ENCODE measurements at places on chromosomes 11 and 22. TPM values are rescaled to one million over a fixed set of nuclear protein-coding genes. Genes with fewer than 3 reads are reported as not detected.

DNA sequence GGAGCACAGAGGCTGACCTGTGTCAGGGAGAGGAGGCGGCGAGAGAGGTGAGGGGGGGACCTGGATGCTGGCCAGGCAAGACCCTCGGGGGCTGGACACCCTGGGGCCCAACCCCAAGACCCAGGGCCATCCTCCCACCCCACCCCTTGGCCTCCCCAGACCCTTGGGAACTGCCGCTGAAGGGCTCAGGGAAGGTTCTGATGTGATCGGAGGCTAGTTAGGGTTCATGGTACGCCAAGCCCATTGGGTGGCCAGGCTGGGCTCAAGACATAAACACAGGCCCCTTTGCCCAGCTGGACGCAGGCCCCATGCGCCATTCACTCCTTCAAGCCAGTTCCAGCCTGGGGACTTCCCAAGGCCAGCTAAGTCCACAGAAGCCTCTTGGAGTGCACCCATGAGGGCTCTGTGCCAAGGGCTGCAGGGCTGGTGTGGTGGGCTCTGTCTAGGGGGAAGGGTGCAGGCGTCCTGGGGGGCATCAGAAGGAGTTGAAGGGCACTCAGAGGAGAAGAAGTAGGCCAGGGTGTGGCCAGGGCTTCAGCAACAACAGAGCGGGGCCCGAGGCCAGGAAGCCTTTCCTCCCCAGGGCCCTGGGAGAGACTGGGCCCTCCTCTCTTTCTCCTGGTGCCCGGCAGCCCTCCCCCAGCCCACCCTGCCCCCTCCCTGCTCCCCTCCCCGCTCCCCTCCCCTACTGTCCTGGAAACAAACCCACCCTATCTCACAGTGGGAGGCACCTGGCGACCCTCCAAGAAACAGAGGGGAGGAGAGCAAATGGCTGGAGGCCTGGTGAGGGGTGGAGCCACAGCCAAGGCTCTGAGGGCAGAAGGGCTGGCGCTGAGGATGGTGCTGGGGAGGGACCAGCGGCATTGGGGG is 12.9 kb downstream of the TSPAN32 start:
- peak overlapping the region; percentile 73 for H3K27ac ChIP-seq
- no peaks in the 10 kb centered on the region for H3K27me3 ChIP-seq
- H3K36me3 ChIP-seq, result no peaks in the 10 kb centered on the region
- DNase-seq, result peak; percentile 83
- H3K4me1 ChIP-seq, result peaks cover 15% of the 10 kb centered on the region

- H3K36me3 ChIP-seq, result peaks cover 8% of the 10 kb centered on the region
- peaks cover 8% of the 10 kb centered on the region for H3K4me1 ChIP-seq
- no peaks in the 10 kb centered on the region for H3K27me3 ChIP-seq
- no peak for DNase-seq
These were observed 193.1 kb upstream of the PITPNB start for GRCh38 chr22:28112190-28112544.

GRCh38 chr22:44648821-44649565 is 53.0 kb upstream of the PRR5 start:
- H3K4me1 ChIP-seq, result peaks cover 3% of the 10 kb centered on the region
- no peak overlapping the region for H3K27ac ChIP-seq
- H3K4me3 ChIP-seq, result no peak overlapping the region
- no peaks in the 10 kb centered on the region for H3K36me3 ChIP-seq
- DNase-seq, result peak; percentile 46

Gene TREH
- 0.46 TPM for total RNA-seq

DNA sequence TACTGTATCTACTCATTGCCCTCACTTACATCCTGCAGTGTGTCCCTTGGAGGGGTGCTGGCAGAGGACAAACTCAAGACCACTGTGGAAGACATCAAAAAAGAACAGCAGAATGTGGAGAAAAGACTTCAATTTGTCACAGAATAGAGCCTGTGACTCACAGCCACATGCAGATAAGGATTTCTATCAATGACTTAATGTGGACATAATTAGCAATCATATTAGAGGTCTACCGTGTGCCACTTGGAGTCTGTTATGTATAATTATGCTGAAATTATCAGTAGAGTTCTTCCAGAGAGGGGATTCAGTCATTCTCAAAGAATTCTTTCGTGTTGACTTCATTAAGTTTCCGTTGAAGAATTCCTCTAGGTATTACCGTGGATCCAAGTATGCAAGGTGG is 473.5 kb downstream of the MIAT start:
- no peaks in the 10 kb centered on the region for H3K4me1 ChIP-seq
- H3K36me3 ChIP-seq, result no peaks in the 10 kb centered on the region
- DNase-seq, result no peak
- H3K4me3 ChIP-seq, result no peak overlapping the region

Gene SNX15
- 27.1 TPM for total RNA-seq

- H3K27ac ChIP-seq, result no peak overlapping the region
- peaks cover 23% of the 10 kb centered on the region for H3K4me1 ChIP-seq
- no peaks in the 10 kb centered on the region for H3K27me3 ChIP-seq
- DNase-seq, result no peak
- H3K36me3 ChIP-seq, result no peaks in the 10 kb centered on the region
These were observed 29.9 kb downstream of the RPL3 start for GRCh38 chr22:39289533-39289932.

Gene SLC35C1
- 25.1 TPM for total RNA-seq

DNA sequence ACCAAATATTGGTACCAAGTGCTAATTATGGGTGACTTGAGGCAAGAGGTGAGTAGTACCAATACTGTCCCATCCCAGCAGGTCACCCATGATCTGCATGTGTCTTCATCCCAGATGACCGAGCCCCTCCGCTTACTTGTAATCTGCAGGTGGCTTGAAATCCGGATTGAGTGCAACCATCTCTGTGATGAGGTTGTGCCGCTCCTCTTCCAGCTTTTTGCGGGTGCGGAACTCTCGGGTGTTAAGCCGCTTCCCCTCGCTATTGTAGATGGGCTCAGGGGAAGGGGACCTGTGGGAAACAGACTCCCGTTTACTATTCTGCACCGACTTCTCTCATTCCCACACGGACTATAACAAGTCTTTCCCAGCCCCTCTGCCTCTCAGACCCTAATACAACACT is 8.2 kb downstream of the SF1 start:
- H3K4me1 ChIP-seq, result peaks cover 25% of the 10 kb centered on the region
- DNase-seq, result no peak
- no peak overlapping the region for H3K4me3 ChIP-seq
- no peak overlapping the region for H3K27ac ChIP-seq

DNA sequence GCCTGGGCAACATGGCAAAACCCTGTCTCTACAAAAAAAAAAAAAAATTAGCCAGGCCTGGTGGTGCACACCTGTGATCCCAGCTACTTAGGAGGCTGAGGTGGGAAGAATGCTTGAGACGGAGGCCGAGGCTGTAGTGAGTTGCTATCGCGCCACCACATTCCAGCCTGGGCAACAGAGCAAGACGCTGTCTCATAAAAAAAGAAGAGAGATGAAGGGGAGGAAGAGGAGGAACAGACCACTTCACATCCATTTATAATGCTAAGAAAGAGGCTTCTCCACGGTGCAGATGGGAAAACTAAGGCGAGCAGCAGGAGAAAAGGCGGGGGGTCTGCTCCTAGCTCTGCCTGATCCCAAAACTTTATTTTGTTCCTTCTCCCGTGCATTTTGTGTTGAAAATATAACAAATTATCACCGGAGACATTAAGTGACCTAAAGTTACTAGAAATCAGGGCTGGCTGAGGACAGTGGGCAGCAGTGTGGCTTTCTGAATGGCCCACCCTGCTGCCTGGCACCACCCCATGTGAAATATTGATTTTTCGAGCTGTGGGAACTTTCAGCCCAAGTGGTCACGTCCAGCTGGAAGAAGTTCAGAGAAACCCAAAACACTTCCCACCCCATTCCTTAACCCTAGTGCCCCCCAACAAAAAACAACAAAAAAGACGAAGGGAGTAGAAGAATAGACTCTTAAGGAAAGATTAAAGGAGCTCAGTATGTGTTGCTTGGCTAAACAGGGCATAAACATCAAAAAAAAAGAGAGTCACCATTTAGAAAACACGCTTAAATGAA is 9.5 kb downstream of the MYH9 start:
- peaks cover 98% of the 10 kb centered on the region for H3K4me1 ChIP-seq
- no peaks in the 10 kb centered on the region for H3K27me3 ChIP-seq
- peak overlapping the region; percentile 71 for H3K27ac ChIP-seq
- peaks cover 32% of the 10 kb centered on the region for H3K36me3 ChIP-seq

DNA sequence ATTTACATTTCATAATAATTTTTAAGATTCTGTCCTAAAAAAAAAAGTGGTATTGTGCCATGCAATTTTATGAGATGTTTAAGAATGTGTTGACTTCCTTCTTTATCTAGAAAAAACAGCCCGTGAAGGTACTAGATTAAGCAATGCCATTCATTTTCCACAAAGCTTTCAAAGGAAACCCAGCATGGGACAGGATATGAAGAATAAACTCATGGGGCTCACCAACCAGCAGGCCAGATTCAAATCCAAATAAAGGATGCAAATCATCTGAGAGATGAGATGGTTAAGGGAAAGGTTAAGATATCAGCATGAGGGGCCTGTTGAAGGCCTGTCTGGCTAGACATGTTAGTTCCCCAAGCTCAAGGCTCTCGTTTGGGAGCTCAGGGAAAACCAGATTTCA is 199.1 kb downstream of the SWAP70 start:
- no peak overlapping the region for H3K27ac ChIP-seq
- H3K36me3 ChIP-seq, result no peaks in the 10 kb centered on the region
- DNase-seq, result no peak
- H3K27me3 ChIP-seq, result no peaks in the 10 kb centered on the region
- H3K4me1 ChIP-seq, result peaks cover 17% of the 10 kb centered on the region
- no peak overlapping the region for H3K4me3 ChIP-seq

DNA sequence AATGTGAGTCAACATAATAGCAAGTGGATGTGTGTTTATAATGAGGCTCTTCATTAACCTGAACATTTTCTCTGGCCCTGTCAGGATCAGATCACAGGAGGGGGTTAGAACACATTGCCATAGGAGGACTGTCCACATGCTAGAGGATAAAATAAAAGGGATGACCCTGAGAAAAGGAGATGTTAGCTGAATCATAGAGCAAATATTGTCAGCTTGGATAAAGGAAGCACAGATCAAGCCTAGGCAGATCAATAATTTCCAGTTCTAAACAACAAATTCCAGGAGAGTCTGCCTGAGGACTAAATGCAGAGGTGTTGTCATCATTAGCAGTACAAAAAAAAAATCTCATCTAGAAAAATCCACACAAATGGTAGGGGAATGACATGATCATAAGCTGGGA is 337.9 kb downstream of the LRRC4C start:
- DNase-seq, result no peak
- H3K27ac ChIP-seq, result no peak overlapping the region
- no peaks in the 10 kb centered on the region for H3K36me3 ChIP-seq
- no peak overlapping the region for H3K4me3 ChIP-seq

GRCh38 chr11:131868629-131869507 is 498.5 kb downstream of the NTM start:
- no peaks in the 10 kb centered on the region for H3K27me3 ChIP-seq
- no peak overlapping the region for H3K4me3 ChIP-seq
- no peaks in the 10 kb centered on the region for H3K36me3 ChIP-seq
- H3K4me1 ChIP-seq, result no peaks in the 10 kb centered on the region

DNA sequence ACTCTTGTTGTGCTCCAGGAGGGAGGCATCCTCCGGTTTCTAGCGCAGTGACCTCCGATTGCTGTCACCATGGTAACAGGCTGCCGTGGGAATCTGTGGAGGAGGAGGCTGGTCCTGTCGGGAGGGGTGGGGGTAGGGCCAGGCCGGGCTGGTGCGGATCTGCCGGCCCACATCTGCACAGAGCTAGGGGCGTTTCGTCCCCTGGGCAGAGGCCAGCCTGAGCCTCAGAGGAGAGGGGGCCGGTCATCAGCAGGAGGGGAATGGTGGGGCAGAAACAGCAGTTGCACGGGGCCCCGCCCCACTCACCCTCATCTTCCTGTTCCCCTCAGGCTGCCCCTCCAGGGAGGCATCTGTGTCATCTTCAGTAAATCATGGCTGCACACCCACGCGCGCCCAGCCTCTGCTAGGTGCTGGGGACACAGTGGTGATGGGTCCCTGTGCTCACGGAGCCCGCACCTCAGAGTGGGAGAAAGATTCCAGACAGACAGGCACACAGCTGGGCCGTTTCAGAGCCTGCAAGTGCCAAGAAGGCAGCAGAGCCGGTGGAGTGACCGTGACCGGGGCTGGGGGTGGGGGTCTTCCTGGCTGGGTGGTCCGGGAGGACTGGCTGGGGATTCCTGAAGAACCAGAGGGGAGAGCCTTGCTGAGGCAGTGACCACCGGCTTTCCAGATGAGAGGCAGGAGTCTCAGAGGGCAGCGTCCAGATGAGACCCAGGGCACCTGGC is 120.5 kb downstream of the CACNA1I start:
- H3K36me3 ChIP-seq, result no peaks in the 10 kb centered on the region
- no peaks in the 10 kb centered on the region for H3K4me1 ChIP-seq
- no peak overlapping the region for H3K4me3 ChIP-seq
- no peak overlapping the region for H3K27ac ChIP-seq
- DNase-seq, result no peak
- H3K27me3 ChIP-seq, result peaks cover 62% of the 10 kb centered on the region

DNA sequence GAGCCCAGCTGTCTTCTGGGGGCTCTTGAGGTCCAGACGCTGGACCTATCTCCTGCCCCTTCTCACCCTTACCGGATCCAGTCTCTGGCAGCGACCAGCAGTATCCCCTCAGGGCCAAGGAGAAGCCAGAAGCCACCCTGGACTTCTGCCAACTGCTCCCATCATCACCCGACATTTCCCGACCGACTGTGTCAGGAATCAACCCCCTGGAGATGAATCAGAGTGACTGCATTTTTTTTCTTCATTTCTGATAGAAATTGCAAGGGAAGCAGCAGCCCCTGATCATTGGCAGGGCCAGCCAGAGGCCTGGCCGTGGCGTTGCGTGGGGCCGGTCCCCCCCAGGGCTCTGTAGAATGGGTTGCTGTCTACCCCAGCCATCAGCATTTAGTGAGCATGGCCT is 5.2 kb upstream of the LIF start:
- H3K27ac ChIP-seq, result no peak overlapping the region
- no peak overlapping the region for H3K4me3 ChIP-seq
- H3K27me3 ChIP-seq, result peaks cover 6% of the 10 kb centered on the region
- DNase-seq, result no peak
- peaks cover 29% of the 10 kb centered on the region for H3K4me1 ChIP-seq
- no peaks in the 10 kb centered on the region for H3K36me3 ChIP-seq

Gene DDIAS
- total RNA-seq, result 3.8 TPM

- H3K4me3 ChIP-seq, result no peak overlapping the region
- no peaks in the 10 kb centered on the region for H3K4me1 ChIP-seq
- H3K36me3 ChIP-seq, result no peaks in the 10 kb centered on the region
- no peak overlapping the region for H3K27ac ChIP-seq
- peaks cover 28% of the 10 kb centered on the region for H3K27me3 ChIP-seq
- no peak for DNase-seq
These were observed 6.5 kb upstream of the DRD2 start for GRCh38 chr11:113481672-113482071.

GRCh38 chr22:22593964-22594656 is 35.0 kb upstream of the PRAME start:
- no peaks in the 10 kb centered on the region for H3K4me1 ChIP-seq
- peaks cover 9% of the 10 kb centered on the region for H3K27me3 ChIP-seq
- no peak overlapping the region for H3K27ac ChIP-seq
- H3K36me3 ChIP-seq, result no peaks in the 10 kb centered on the region
- DNase-seq, result no peak
